ENCODE measurements at places on chromosomes 6 and 20.

GRCh38 chr20:58970146-58970545 is 10.9 kb upstream of the NELFCD start:
- no peak for DNase-seq

DNA sequence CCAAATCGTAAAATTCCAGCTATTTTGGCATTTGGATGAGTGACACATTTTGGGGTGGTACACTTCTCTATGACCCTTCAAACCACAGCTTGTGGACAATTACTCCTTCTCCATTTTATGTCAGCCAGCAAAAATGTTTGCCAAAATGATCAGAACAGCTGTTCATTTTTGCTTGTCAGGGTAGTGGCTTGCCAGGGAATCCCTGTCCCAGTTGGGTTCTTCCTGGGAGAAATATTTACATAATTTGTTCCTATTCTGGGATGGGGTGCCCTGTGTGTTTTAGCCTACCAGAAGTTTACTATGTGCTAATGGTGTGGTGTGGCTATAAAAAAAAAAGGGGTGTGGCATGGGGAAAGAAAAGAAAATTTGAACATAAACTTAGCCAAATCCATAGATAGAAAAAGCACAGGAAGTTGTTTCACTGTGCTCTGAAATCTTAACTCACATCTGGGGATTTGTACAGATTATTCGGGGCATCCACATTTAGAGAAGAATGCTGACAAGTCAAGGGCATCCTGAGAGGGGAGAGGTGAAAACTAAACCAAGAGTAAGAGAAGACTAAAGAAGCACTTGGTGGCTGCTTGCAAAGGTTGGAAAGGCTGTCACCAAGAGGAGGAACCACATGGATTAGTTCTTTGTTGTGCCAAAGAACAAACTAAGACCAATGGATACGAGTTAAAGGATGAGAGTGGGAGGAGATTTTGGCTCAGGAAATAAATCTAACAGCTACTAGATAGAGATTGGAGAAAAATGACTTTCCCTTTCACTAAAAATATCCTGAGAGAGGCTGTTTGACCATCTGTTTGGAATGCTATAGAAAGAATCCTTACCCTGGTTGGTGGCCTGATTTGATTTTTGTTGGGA is 55.2 kb upstream of the RBM24 start:
- DNase-seq: no peak

GRCh38 chr6:13638014-13638413 is 22.9 kb downstream of the NOL7 start:
- no peak for DNase-seq

GRCh38 chr6:34317172-34317477 is 68.3 kb upstream of the SMIM29 start:
- DNase-seq: no peak

DNA sequence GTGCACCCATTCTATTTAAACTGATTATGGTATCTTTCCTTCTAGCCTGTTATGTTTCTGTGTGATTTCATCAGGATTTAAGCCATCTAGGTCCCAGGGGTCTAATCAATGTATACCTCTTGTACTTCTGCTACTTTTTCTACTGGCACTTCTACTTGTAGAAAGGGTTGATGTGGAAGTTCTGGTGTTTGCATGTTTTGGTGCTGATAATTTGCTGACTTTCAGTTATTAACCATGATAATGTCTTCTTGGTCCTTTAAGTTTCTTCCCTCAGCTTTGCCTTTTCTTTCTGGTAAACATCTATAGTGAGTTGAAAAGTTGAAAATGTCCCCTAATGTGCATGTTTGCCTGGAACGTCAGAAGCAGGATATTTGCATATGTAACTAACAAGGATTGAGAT is 390.6 kb upstream of the MAP3K7 start:
- no peak for DNase-seq

DNA sequence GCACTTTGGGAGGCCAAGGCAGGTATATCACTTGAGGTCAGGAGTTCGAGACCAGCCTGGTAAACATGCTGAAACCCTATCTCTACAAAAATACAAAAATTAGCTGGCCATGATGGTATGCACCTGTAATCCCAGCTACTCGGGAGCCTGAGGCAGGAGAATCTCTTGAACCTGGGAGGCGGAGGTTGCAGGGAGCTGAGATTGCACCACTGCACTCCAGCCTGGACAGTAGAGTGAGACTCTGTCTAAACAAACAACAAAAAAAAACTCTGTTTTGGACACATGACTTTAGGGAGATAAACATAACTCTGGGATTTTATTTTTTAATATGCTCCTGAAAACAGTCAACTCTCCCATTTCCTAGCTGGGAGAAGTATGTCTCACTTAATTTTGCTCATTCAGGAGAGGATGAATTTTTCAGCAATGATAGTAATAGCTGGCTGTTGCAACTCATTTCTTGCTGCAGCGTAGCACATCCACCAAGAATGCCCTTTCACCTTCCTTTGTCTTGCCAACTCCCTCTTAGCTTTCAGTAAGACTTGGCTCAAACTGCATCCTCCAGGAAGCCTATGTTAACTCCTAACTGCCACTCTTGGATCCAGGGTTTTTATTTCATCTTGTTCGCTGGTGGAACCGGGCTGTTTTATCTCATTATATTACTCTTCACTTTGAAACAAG is 24.3 kb downstream of the TOP1 start:
- no peak for DNase-seq

GRCh38 chr20:58017970-58018530 is 210.4 kb downstream of the ANKRD60 start:
- no peak for DNase-seq

- no peak for DNase-seq
Observed at GRCh38 chr6:7544597-7544996, 3.1 kb downstream of the DSP start.

DNA sequence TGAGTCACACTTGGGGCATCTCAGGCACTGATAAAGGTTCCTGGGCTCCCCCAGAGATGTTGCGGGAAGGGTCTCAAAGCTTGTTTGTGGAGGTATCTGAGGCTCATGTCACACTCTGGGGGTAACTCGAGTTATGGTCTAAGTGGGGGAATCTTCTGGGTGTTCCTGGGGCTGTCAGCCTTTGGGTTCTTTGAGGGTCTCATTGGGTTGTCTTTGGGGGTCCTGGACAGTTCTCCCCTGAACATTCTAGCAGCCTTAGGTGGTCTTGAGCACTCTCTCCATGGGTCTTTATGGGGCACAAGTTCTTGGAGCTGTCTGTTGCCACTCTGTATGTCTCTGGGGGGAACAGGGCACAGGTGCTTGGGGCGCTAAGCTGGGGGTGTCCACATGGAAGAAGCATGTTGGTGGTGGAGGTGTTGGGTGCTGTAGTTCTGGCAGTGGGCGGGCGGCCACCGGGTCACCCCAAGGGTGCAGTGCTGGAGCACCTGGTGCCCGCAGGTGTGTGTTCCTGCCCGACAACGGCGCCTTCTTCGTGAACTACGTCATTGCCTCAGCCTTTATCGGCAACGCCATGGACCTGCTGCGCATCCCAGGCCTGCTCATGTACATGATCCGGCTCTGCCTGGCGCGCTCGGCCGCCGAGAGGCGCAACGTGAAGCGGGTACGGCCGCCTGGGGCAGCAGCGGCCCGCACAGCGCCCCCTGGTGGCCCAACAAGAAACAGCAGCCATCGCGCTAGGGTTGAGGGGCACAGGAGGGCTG is 7.1 kb upstream of the CAPN11 start:
- no peak for DNase-seq

DNA sequence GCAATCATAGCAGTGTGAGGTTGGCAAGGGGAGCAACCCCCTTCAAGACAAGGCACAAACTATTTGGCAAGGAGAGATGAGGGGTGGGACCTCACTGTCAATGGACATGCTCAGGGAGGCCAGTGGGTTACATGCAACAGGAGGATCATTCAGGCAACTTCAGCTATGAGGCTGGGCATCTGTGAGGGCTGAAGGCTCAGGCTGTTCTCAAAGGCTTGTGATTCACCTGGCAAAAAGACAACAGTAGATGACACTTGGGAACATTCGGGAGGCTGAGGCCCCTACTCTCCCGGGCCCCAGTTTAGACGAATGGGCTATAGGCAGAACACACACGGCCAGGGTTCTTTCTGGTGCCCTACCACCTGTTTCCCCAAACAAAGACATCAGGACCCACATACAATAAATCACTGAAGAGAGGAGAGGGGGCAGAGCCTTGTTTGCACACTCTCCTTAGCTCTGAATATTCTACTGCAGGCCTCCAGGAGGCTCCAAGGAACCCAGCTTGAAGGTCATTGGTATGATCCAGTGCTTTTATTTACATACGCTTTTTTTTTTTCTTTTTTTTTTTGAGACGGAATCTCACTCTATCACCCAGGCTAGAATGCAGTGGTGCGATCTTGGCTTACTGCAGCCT is 7.9 kb downstream of the TUBB start:
- DNase-seq: no peak

GRCh38 chr6:79467716-79468115 is 69.5 kb downstream of the LCA5 start:
- no peak for DNase-seq

DNA sequence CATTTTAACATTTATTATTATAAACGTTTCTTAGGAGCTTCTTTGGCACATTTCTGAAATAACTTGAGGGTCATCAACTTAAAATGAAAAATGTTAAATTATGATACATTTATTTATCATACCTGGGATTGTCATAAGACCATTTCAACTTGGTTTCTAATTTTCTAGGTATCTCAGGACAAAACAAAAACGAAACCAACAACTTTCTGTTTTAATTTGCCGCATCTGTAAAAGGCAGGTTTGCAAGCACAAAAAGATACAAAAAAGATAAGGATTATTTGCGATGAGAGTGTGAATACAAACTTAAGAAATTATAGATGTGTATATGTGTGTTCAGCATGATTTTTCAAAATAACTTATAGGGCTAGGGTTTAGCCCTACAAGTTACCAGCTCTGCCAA is 395.0 kb upstream of the RUNX2 start:
- DNase-seq: no peak

DNA sequence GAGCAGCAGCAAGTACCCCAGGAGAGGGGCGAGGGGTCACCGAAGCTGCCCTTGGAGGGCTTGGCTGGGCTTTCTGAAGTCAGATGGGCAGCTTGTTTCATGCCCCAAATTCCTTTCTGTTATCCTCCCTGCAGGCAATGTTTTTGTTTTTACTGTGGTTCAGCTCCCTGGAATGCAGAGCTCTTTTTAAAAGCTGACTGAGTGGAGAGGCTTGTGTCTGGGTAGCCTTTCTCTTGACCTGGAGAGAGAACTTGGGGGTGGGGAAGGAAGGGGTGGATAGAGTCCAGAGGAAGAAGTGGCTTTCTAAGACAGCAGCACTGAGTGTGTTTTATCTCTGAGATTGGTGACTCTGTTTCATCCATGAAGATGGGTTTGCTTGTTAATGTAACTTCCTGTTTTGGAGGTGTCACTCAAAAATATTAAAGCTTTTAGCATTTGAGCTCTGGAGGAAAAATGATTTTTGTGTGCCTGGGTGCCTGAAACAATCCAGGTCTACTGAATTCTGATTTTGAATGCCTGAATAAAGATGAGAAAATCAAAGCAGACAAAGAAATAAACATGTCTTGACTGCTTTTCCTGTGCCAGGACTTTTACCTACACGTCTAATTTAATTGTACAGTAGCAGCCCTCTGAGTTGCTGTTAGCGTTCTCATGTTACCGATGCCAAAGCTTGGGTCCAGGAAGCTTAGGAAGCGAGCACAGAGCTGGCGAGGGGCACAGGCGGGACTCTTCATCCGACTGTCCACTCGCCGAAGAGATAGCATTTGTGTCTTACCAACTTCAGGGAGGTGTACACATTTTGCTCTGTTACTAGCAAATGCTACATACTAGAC is 78.2 kb upstream of the EEF1E1 start:
- DNase-seq: peak; percentile 62

DNA sequence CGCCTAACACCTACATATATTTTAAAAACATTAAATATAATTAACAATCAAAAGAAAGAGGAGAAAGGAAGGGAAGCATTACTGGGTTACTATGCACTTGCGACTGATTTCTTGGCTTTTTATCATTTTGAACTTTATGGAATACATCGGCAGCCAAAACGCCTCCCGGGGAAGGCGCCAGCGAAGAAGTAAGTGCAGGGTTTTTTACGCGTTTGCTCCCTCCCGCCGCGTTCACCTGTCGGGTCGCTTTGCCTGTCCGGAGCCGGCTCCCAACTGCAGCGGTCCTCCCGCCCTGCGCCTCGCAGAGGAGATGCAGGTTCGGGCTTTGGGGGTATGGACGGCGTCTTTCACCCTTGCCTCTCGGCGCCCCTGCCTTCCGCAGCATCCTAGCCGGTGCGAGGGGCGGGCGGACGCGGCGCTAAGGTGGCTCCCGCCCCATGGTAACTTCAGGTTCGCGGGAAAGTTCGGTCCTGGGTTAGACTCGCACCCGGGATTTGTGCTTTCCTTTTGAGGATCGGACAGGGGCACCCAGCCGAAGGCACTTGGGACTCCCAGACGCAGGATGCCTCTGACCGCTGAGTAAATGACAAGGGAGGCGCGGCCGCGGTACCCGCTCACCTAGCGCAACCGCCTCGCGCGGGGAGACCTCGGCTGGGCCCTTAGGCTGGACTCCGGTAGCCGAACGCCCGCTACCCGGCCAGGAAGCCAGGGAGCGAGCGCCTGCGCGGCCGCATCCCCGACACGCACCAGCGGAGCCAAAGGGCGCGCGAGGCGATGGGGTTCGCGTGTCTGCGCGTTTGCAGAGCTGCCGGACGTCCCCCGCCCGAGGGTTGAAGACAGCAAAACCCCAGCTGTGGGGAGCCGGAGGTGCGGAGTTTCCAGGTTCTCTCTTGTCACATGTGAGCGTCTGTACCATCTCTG is 891 bp downstream of the RSPO3 start:
- DNase-seq: no peak

DNA sequence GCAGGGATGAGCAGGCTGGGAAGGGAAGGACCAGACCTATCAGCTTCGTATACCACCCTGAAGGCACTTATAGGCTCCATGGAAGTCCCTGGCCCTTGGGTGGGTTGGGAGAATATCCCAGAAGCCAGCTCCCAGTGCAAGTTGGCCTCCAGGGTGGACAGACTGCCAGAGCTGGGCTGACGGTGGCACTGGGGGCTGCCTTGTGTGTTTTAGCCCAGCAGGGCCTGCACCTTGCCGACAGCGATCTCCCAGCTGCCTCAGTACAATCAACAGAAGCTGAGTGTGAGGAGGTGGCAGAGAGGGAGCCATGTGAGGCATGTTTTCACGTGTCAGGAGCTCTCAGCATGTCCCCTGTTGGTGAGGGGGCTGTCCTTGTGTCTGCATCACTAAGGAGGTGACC is 159.5 kb downstream of the VEGFA start:
- DNase-seq: no peak

DNA sequence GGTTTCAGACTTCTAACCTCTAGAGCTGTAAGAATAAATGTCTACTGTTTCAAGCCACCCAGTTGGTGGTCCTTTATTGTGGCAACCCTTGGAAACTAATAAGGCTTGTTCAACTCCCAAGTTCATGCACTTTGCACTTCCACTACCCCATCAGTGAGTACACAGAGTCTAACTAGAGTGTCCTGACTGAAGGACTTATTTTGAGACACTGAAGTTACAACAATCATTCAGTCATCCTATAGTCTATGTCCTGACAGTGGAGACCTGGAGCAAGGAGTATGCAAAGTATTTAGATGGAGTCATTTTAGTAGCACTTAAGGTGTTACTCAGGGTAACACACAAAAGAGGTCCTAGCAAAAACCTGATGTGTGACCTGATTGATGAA is 62.6 kb downstream of the VGLL2 start:
- DNase-seq: no peak

GRCh38 chr6:42502127-42502526 is 50.4 kb upstream of the TRERF1 start:
- no peak for DNase-seq
